Stimulated activated naive CD8-positive, alpha-beta T cell treated with anti-CD3 and anti-CD28 coated beads, Interleukin-15, Interleukin-2, amounts not matched to agents 100 U/mL and 50 U/mL, for 24 hours (primary cell): ENCODE measurements at places on chromosomes 2 and 18.

DNA sequence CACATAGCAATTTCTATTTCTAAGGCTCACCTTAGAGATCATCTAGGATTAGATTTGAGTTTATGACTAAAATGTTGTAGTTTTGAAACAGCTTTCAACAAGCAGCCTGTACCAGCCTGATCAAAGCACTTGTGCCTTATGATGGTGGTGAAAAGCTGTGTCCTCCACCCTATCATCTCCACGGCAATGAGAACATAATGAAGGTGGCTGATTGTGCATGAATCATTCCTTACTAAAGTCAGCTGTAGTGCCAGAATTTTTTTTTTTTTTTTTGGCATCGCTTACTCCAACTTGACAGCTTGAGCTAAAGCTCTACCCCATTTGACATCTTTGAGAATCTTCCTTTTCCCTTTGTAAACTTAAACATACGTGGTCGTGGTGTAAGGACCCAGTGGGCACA is 86.0 kb downstream of the DCC start:
- DNase-seq = no peak

- no peak for DNase-seq
These were observed 48.4 kb downstream of the PAPOLG start for GRCh38 chr2:60804473-60804872.

DNA sequence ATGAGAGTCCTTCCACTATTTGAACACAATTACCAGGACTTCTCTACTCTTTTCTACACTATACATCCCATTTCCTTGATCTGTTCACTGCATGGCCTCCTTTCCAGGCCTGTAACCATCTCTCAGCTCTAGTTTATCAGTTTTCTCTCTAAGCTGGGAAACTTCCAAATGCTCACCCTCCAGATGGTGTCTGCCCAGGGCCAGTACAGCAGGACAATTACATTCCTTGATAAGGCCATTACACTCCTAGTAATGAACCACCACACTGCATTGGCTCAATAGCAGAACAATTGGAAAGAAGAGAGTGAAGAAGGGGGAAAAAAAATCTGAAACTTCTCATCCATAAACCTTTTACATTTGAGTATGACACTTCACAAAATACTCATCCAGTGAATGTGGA is 359.1 kb downstream of the ALK start:
- no peak for DNase-seq

DNA sequence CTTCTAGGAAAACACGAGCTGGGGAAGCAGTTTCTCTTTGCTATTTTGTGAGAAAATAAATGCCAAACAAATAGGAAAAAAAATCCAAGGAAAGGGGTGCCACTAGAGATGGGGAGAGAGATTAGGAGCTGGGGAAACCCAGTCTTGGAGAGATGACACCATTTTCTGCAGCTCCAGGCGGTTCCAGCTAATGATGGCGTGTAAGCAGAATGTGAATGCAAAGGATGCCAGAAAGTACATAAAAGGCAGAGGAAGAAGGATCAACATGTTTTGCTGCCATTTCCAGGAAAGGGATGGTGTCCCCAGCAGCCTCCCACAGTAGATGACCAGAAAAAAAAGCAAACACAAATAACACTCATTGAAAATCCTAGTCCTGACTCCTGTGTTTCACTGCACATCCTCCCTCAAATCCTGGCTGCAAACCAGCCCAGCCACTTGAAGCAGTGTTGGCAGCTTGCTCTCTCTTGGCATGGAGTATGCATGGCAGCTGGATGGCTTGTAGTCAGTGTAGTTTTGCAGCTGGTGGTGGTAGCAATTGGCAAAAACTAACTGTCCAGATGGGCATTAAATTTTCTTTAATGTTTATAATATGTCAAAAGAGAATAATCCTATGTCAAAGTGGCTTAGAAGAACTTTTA is 93.6 kb downstream of the FTCDNL1 start:
- no peak for DNase-seq

- DNase-seq = no peak
These were observed 8.0 kb downstream of the RNF125 start for GRCh38 chr18:32026491-32027086.

GRCh38 chr2:156110890-156111289 is 221.6 kb downstream of the NR4A2 start:
- peak; percentile 4 for DNase-seq

GRCh38 chr2:86703704-86704361 is 16.3 kb upstream of the RMND5A start:
- no peak for DNase-seq

- DNase-seq = no peak
These were observed 14.1 kb downstream of the SLC66A3 start for GRCh38 chr2:11169333-11169732.

DNA sequence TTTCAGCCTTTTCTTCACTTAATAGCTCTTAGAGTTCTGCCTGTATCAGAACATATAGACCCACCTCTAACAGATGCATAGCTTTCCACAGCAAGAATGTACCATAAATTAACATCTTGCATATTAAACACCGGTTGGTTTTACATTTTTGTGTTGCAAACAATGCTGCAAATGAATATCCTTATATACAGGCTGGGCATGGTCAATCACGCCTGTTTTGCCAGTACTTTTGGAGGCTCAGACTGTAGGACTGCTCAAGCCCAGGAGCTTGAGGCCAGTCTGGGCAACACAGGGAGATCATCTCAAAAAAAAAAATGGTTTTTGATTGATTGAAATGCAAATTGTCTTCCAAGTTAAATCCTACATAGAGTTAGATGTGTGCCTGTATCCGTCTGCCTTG is 1.5 kb upstream of the LCT start:
- DNase-seq = no peak

DNA sequence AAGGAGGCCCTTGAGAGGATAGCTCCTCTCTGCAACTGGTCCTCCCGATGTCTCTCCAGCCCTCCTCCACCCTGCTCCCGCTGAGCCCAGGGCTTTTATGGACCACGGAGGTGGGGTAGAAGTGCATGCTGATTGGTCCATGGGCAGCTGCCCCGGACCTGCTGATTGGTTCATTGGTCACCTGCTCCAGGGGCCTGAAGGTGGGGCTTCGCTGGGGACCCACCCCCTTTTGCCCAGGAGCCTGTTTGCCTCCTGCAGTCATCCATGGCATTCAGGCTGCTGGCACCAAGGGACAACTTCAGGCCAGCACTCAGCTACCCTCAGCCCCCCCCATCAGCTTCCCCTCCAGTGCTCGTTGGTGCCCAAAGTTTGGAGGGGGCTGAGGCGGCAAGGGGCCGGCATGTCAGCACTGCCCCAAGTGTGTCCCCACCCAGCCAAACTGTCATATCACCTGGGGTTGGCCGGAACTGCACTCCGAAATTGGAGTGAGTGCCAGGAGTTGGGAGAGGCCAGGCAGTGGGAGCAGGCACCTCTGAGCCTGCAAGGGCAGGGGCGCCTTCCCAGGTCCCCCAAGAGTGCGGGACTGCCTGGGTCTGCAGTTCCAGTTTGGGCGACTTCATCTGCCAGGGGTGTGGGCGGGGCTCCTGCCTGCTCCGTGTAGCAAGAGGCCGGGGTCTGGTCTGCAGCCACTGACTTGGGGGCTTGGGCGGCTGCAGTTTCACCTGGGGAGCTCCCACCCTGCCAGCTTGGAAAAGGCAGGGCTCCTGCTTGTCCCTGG is 288.9 kb downstream of the RDH14 start:
- DNase-seq = no peak

DNA sequence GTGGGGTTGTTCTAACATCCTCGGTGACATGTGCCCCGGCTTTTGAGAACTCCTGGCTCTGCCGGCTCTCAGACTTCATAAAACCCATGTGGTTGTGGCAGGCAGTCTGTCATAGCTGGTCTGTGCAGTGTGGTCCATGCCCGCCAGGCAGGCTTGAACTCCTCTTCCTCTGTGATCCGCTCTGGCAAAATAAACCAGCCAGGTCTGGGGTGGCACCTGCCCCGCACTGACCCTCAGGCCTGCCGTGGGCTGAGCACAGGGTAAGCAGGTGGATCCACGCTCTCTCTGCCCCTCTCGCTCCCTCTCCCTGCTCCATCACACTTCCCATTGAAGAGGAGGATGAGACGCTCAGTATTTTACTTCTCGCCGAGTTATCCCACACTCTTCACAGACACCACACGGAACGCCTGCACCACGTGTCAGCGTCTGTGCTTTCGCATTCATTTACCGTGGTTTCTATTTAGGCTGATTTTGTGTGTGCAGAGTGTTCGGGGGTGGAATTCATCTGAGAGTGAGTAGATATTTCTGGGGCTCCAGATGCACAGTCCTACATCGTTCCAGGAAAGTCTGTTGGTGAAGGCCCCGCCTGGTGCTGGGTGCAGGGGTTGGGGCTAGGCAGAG is 56.4 kb downstream of the RTP5 start:
- DNase-seq = no peak

DNA sequence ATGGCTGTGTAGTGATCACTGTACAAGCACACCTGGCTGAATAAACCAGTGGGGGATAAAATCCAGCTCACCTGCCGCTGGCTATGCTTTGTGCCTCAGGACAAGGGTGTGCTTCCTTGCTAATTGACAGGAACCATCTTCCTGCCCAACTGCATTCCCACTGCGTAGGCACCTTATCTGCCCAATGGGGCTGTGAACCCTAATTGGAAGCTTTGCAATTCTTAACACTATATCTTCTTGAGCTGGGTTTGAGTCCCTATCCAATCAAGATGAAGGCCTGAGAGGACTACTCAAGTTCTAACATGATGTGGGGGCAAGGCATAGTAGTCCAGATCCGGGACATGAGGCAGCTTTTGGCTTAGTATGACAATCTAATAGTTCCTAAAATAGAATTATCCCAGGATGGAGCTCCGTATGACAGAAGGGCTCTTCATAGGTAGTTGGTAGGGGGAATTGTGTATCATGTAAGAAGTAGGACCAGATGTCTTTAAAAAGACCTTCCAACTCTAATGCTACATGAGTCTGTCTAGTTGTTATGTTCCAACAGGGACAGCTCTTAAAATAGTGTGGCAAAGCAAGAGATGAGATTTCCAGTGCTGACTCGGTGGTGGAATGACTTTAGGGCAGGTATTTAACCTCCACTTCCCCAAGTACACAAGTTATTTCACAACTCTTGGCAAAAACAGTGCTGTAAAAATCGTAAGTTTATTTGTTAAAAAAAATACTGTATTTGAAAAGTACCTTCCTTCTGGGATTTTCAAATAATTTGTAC is 2.3 kb upstream of the TMEM150A start:
- no peak for DNase-seq

DNA sequence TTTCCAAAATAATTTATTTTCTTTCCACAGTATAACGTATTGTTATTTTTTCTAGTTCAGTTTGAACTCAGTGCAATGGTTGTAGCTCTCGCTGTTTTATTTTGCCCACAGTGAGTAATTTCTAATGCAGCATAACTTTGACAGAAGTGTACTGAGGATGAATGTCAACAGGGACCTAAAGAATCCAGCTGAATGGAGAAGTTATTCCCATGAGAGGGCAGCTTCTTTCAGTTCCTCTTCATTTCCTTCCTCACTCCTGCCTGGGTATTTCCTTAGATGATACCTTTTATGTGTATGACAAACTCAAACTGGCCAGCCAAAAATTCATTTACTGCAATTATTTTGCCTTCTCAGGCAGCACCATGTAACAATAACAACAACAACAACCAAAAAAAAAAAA is 1223.1 kb upstream of the ZEB2 start:
- DNase-seq = no peak

DNA sequence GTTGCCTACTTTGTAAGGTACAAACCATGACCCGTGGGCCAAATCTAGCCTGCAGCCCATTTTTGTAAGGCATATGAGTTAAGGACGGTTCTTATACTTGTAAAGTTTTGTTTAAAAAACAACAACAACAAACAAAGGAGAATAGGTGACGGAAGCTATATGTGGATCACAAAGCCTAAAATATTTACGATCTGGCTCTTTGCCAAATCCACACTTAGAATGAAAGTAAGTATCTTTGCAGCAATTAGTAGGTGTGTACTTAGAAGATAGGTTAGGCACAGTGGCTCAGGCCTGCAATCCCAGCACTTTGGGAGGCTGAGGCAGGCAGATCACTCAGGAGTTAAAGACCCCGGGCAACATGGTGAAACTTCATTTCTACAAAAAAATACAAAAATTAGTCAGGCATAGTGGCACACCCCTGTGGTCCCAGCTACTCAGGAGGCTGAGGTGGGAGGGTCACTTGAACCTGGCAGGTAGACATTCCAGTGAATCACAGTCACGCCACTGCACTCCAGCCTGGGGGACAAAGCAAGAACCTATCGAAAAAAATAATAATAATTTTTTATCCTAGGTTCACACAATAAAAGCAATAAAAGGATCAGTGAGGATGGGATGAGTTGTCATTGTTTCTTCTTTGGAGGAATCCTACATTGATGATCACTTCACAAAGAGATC is 57.8 kb upstream of the CTAGE1 start:
- DNase-seq = no peak
